ENCODE measurements at places on chromosomes 5 and 9.

DNA sequence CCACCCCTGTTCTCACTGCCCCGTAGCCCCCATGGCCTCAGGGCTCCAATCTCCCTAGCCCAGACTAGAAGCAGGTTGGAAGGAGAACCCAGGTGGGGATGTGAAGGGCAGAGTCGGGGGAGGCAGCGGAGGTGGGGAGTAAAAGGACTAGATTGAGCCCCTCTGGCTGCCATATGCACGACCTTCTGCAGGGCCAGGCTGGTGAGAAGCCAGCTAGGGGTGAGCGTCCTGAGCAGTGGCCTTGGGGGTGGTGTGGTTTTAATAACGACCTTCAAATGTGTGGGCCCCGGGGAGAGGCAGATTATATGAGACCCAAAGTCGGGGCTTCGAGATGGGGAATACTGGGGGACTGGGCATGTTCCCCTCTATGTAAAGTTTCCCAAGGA is 139.5 kb downstream of the C9orf50 start:
- no peak for DNase-seq

GRCh38 chr5:153831973-153832372 is 206.7 kb downstream of the FAM114A2 start:
- no peak for DNase-seq

- no peak for DNase-seq
Measured at GRCh38 chr9:112242147-112242804, 67.2 kb upstream of the SUSD1 start.

DNA sequence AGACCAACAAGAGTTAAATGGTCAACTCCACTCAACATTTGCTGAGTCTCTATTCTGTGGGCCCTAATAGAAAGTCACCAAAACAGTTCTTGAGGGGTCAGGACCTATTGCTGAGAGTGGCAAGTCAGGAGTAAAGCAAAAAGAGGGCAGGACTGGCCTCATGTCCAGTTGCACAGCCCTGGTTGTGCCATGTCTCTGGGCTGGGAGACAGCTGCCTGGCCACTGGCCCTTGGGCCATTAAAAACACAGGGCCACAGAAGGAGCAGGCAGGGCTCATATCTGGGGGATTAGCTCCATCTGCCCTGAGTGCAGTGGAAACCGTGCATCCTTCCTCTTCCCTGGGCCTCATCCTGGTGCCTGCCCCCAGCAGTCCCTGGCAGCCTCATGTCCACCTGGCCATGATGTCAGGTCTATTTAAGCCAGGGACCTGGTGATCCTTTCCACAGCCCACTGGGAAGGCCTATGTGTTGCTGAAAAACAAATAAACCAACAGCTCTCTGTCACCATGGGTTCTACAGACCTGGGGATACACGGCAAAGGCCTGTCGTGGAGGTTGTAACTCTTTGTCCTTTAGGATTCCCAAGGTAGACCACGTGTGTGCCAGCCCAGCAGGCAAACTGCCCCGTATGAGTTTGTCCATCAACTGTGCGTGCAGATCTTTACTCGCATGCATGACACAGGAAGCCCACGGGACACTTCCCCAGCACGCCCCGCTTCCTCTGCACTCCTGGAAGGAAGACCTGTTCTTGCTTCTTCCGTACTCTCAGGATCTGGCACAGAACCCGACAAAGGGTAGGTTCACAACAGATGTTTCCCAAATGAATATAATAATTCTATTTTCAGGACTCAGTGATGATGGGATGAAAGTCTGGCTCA is 148.8 kb downstream of the MTX3 start:
- no peak for DNase-seq

GRCh38 chr5:55925712-55926111 is 69.1 kb downstream of the IL6ST start:
- no peak for DNase-seq

DNA sequence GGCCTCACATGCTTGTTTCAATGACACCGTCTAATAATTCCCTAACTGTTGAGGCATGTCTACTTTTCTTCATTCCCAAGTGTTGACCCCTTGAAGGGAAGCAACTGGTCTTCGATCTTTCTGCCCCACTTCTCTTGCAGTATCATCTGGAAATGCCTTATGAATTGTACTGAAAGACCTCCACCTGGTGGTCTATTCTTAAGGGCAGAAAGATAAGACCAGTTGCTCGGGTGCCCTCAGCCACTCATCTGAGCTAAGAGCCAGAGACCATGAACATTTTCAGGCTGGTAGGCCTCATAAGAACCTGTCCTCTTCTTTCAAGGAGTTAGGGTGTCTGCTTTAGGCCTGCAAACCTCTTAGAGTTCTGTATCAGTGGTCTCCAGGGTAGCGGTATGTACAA is 542.5 kb downstream of the CTNND2 start:
- DNase-seq = no peak

DNA sequence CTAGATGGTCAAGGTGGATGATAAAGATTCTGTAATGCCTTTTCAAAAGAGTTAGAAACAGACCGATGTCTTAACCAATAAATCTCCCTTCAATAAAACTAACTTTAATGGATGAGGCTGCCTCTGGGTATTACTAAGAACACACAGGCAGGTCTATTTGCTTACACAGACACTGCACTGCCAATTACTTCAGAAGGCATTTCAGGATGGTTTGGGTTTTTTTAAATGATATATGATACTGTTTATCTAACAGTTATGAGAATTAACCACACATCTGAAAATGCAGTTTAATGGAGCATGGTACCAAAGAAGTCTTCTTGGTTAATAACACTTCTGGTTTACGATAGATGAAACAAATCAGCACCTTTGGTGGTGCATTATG is 367.9 kb upstream of the GRAMD2B start:
- no peak for DNase-seq

- DNase-seq = peak; percentile 65
Measured at GRCh38 chr9:83583151-83584014, 39.6 kb upstream of the IDNK start.

DNA sequence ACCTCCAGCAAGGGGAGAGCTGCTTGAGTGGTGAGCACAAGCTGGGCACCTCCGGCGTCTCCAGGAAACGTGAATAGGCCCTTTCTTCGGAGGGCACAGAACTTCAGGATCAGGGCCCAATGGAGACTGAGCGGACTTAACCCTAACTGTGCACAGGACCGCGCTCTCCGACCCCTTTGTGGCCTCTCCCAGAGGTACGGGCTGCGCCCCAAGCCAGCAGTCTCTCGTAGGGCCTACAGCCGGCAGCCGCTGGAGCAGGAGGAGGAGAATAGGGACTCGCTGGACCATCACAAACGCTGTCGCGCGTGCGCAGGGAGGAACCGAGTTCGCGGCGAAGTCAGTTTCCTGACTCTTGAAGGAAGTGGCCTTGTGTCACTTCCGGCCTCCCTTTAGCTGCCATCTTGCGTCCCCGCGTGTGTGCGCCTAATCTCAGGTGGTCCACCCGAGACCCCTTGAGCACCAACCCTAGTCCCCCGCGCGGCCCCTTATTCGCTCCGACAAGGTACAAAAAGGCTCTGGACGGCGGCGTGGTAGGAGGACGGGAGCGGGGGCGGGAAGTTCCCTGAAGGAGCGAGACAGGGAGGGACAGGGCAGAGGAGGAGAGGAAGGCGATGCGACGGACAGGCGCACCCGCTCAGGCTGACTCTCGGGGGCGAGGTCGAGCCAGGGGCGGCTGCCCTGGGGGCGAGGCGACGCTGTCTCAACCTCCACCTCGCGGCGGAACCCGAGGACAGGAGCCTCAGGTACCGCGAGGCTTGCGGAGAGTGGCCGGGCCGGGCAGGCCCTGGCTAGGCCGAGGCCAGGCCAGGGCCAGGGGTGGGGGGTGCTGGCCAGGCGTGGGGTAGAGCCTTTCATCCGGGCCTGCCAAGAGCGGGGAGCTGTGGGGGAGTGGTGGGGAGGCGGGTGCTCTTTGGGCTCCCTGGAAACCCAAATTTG is at the start of gene BTF3:
TSS of gene BTF3 (plus strand) at position 386 of the 936 bp plus-strand sequence. CDS start at position 612, 226 bp downstream.
- DNase-seq = peak; percentile 93

DNA sequence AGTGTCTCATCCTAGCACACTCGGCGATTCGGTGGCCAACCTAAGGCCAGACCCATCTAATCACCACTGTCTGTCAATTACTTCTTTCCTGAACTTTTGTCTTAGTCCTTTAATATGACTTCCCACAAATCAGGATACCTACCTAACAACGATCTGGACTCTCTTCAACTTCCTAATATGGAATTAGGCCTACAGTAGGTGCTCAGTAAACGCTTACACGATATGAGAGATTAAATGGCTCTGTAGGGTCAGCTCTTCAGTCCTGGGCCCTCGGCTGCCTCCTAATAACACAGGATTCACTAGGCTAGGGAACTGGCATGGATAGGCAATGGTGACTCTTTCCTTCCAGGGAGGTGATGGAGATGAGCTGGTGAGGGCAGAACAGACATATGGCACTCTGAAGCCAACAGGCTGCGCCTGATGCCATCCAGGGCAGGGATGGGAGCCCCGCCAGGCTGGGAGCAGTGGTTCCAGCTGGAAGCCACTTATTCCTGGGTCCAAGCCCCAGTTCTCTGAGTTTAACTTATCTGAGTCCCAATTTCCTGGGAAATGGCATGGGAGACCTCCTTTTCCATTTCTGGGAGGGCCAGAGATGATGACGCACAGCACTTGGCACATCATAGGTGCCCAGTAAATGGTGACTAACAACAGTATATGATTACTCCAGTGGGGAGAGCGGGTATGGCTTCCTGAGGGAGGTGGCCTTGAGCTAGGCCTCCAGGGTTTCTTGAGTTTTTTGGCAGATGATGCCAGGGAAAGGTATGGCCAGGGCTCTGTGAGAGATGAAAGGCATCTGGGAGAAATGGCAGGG is 7.3 kb downstream of the PDGFRB start:
- no peak for DNase-seq

- DNase-seq = no peak
Measured at GRCh38 chr9:33024126-33024965, 727 bp upstream of the DNAJA1 start.

GRCh38 chr9:81596679-81597418 is 92.5 kb downstream of the TLE1 start:
- no peak for DNase-seq

- no peak for DNase-seq
Measured at GRCh38 chr5:54573812-54574489, 56.4 kb downstream of the SNX18 start.

DNA sequence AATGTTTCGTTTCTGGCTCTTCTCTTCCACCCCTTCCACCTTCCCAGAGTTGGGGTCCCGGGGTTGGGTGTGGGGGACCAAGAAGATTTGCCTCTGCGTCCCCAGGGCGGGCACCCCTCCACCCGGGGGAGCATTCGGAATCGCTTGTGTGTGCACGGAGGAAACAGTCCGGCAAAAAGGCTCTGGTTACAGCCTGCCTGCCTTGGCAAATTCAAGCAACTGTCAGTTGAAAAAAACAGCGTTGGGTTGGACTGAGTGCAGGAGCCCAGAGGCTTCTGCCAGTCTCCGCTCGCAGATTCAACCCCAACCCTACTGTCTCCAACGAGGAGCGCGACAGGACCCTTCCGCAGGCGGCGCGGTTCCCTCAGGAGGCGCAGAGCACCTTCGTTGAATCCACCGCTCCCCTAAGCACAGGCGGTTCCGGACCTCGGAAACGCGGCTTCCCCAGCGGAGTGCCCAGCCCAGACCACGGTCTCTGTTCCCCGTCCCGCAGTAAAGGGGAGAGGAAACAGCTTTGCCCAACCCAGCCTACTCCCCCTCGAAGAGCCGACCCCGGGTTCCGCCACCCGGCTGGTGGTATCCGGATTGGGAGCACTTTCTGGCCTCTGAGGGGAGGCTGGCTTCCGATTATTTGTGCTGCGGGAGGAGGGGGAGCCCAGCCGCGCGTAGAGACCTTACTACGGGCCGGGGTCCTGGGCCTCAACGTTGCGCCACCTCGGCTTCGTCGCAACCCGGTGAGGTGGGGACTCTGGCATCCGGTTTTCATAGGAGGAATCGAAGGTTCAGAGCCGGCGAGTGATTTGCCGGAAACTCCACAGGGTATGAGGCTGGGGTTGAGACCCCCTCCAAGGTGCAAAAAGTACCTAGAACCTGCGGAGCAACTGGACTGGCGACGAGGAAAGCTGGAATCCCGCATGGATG is 9.6 kb downstream of the LHX6 start:
- DNase-seq = peak; percentile 46

DNA sequence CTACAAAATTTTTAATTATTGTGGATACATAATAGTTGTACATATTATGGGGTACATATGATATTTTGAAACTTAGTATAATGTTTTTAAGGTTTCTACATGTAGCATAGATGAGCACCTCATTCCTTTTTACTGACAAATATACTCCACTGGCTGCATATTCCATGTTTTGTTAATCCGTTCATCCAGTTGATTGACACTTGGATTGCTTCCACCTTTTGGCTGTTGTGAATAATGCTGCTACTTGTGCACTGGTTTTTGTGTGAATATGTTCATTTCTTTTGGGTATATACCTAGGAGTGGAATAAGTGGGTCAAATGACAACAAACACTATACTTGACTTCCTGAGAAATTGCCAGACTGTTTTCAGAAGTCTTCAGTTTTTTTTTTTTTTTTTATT is 2.8 kb upstream of the ENTREP1 start:
- DNase-seq = no peak

DNA sequence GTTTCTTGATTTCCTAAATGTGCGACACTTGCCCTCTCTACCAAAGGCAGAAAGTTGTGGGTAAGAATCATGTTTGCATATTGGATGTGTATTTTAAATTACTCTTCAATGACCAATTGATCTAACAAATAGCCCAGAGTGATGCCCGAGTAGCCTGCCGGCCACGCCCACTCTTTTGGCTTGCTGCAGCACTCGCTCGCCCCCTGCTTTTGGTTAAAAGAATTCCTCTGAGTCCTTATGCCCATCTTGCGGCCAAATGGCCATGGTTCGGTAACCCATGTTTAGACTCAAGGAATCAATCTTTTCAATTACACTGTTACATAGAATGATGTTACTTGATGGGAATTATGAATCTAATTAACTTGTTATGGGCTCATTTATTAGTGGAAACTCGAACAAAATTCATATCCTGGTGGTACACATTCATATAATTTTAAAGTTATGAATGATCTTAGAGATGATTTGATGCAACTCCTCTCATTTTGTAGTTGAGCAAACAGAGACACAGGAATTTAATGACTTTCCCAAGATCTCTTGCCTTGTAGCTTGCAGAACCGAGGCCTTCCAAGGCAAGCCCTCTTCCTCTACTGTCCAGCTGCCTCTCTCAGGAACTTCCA is 36.5 kb downstream of the PPIC start:
- DNase-seq = peak; percentile 80

GRCh38 chr9:92767066-92768054 is 2.7 kb upstream of the BICD2 start:
- no peak for DNase-seq

- no peak for DNase-seq
Measured at GRCh38 chr9:107131108-107131799, 151.8 kb upstream of the RAD23B start.

- no peak for DNase-seq
Measured at GRCh38 chr9:105173306-105173705, 71.1 kb upstream of the SLC44A1 start.

- no peak for DNase-seq
Measured at GRCh38 chr5:78269088-78269703, 25.3 kb downstream of the AP3B1 start.

GRCh38 chr5:133527311-133527710 is 85.0 kb downstream of the FSTL4 start:
- no peak for DNase-seq

All from endothelial cell (in vitro differentiated cells).